Kidney tubule cell (primary cell): ENCODE measurements at places on chromosomes 16 and 17.

- DNase-seq = no peak
Observed at GRCh38 chr17:17595755-17596154, 4.2 kb upstream of the PEMT start.

DNA sequence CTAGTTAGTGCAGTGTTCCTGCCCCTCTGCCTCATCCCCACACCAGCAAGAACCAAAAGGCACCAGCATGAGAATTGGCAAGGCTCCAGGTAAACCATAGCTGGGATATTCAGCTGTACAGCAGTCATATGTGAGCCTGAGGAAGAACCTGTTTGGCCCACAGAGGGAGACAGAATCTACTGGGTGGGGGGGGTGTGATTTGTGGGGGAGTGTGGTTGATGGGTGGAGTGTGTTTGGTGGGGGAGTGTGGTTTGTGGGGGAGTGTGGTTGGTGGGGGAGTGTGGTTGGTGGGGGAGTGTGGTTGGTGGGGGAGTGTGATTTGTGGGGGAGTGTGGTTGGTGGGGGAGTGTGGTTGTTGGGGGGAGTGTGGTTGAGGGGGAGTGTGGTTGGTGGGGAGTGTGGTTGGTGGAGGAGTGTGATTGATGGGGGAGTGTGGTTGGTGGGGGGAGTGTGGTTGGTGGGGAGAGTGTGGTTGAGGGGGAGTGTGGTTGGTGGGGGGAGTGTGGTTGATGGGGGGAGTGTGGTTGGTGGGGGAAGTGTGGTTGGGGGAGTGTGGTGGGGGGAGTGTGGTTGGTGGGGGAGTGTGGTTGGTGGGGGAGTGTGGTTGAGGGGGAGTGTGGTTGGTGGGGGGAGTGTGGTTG, 19.5 kb downstream of the MINK1 start:
- peak; percentile 73 for DNase-seq

GRCh38 chr17:28655160-28655559, 6.5 kb downstream of the SDF2 start:
- no peak for DNase-seq

GRCh38 chr16:56743840-56744239, 13.9 kb downstream of the NUP93 start:
- DNase-seq = peak; percentile 25

GRCh38 chr16:19486750-19487325, 35.1 kb downstream of the GDE1 start:
- no peak for DNase-seq

DNA sequence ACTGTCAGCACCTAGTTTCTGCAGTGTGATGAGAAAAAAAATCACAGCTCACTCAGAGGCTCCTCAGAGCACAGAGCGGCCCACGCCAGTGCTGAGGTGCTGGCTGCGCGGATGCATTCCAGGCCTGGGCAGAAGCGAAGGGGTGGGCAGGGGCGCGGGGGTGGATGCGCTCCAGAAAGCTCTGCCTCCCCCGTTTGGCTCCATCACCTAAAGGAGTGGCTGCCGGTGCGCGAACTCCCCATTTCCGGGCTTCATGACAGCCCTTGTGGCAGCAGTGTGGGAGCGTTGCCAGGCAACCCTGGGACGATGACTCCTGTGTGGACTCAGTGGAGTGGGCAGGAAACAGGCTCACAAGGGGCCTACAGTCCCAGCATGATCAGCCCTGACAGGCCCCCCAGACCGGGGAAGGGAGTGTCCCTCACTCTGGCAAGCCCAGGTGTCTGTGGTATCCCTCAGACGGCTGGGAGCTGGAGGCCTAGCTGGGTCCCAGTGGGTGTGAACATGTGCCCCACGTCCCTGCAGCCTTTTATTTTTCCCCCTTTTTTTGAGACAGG, 32.8 kb upstream of the NUDT16L1 start:
- peak; percentile 92 for DNase-seq

GRCh38 chr17:46011711-46012505, 12.9 kb downstream of the STH start:
- DNase-seq = no peak

GRCh38 chr16:58499092-58499511, 841 bp upstream of the NDRG4 start:
- no peak for DNase-seq

- no peak for DNase-seq
Observed at GRCh38 chr16:19505600-19506303, 16.1 kb downstream of the GDE1 start.

DNA sequence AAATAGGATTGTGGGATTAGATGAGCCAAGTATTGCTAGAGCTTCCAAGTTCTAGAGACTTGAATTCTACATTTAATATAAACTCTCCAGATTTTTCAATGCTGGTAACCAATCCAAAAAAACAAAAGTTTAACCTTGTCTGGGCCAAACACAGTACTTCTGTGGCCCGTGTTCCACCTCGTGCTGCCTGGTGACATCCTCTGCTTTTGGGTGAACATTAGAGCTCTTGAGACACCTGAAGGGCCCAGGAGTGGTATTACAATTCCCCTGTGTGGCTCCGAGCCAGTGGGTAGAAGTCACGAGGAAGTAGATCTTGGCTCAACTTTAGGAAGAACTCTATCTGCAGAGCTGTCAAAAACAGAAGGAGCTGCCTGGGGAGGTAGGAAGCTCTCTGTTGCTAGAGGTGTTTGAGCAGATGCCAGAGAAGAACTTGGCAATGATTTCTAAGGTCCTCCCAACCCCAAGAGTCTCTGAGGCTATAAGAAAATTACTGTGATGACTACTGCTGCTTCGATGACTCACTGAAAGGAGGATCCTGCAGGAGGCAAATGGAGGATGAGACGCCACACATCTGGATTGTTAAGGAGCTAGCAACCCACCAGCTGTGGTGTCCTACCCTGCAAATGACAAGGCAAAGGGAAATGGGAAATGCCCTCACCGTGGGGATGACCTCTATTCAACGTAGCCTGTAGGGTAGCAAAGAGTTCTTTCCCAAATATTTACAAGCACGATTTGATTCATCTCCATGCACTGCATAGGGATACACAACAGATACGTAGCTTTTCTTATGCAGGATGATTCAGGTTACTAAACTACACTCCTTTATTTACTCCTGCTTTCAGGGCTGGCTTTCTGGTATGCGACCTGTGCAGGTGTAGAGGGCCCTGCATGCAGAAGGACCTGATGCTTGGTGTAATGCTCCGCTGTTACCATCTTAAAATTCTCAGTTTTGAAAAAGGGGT, 45.8 kb upstream of the GAS7 start:
- DNase-seq = no peak

DNA sequence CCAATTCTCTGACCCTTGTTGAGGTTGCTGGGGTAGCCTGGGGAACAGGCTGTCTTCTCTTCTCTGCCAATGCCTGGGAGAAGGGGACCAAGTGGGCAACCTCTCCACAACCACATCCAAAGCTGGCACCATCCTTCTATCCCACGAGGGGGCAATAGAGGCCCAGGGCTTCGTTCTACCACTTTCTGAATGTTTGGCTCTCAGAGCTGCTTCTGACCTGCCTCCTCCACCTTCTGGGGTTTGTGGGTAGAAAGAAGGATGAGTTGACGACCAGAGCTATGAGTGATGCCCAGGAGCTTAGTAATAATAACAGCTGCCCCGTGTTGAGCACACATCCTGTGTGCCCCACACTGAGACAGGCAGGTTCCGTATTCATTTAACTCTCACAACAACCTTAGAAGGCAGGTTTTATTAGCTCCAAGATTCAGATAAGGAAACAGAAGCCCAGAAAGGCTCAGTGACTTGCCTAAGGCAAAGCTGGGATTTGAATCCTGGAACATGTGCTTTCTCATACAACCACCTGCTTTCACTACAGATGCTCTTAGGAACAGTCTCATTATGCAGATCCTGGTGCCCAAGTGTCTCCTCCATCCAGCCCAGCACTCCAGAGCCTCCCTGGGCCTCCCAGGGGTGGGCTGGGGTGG, 11.1 kb downstream of the TSPOAP1 start:
- DNase-seq = peak; percentile 90

- DNase-seq = peak; percentile 44
Observed at GRCh38 chr17:60729854-60730253, 52.2 kb downstream of the BCAS3 start.

DNA sequence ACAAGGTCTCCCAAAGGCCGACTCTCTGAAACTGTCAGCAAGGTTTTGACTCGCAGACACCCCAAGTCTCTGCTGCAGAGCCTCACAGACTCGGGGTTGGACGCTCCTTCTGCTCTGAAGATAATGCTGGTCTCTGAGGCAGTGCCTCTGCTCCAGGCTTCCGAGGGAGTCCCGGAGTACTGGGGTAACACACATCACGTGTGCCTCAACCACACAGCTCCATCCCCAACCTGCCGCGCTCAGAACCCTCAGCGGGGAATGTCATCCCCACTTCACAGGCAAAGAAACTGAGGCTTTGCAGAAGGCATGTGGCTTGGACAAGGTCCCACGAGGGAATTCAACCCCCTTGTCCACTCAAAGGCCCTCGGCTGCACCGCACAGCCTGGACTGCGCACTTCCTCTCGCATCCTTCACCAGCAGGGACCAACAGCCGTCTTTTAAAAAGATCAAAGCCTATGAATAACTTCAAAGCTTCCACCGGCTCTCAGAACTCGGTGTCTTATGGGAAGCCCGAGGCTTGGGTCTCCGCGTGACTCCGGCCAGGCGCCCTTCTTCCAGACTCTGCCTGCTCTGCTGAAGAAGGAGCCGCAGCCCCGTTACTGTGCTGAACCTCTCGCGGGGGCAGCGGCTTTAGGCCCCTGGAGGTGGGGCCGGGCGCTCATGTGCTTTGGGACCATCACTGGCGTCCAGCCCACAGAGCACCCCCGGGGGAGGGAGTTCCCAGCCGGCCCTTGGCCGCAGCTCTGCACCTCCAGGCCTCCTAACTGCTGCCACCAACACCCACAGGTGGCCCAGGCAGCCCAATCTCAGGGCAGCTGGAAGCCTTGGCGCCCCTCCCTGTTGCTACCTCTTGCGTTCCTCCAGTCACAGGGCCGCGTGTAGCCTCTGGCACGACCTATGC, 2.2 kb downstream of the TMEM204 start:
- DNase-seq = no peak

DNA sequence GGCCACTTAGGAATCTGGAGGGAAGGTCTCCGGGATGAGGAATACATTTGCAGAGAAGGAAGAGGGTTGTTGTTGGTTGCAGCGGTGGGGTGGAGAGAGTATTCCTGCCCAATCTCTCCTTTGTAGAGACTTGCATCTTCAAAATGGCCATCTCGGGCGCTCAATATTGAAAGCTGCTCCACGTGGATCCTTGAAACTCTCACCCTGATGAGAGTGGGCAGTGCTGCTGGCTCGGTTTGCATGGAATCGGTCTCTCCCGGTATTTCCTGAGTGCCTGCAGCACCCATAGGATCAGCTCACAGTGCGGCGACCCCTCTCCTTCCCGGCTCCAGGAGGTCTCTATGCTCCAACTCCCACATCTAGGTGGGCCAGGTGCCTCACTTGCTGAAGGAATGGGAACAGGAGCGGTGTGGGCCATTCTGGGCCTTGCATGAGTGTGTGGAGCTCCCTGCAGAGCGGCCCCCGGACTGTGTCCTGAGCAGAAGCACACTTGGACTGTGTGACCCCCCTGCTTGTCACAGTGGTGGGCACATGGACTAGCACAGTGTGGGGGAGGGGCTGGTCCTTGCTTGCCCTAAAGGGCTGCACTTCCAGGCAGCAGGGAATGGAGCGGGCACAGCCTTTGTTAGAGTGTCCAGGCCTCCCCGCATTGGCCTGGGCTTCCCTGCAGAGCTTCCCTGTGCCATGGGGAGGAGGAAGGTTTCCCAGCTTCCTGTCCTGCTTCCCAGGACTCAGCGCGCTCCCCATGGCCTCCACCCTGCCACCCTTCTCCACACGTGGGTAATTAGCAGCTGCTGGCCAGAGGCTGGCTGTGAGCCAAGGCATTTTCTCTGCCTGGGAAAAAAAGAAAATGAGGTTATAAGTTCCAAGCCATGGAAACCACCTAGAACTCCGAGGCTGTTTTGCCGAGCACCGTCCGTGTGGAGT, 139.3 kb downstream of the IRF8 start:
- DNase-seq = no peak
